ENCODE measurements at places on chromosomes 16 and 17. TPM values are rescaled to one million over a fixed set of nuclear protein-coding genes. Genes with fewer than 3 reads are reported as not detected.

PLEKHH3 gene
- total RNA-seq = 5.8 TPM

CLEC3A gene
- not detected for total RNA-seq

EFNB3 gene
- 0.32 TPM for total RNA-seq

CRYBA1 gene
- not detected for total RNA-seq

RPTOR gene
- total RNA-seq = 28.9 TPM
